ENCODE measurements at places on chromosomes 5 and 9. TPM values are rescaled to one million over a fixed set of nuclear protein-coding genes. Genes with fewer than 3 reads are reported as not detected.

Gene TRIM36
- 2.3 TPM for total RNA-seq

Gene GNAQ
- 11.8 TPM for total RNA-seq

Gene RASEF
- 5.7 TPM for total RNA-seq

Gene GARIN3
- total RNA-seq = not detected

Gene PCDHGB4
- total RNA-seq = 0.79 TPM

Gene APBA1
- total RNA-seq = 0.13 TPM

Gene SPTAN1
- 148 TPM for total RNA-seq

Gene ARID3C
- not detected for total RNA-seq

Gene OBP2B
- not detected for total RNA-seq

Gene SNCB
- total RNA-seq = 0.96 TPM

Gene C9orf153
- total RNA-seq = 0.65 TPM

Gene MRRF
- total RNA-seq = 66.2 TPM

Gene PRUNE2
- total RNA-seq = 0.06 TPM

Gene AQP3
- total RNA-seq = 16.7 TPM

Gene SPATA31D4
- not detected for total RNA-seq

Gene ADCY2
- total RNA-seq = not detected

Gene CYLC2
- not detected for total RNA-seq

Gene SSBP2
- total RNA-seq = 11.0 TPM

Gene GPR150
- total RNA-seq = not detected

Gene CLINT1
- 58.0 TPM for total RNA-seq

Gene FBLL1
- 0.19 TPM for total RNA-seq

Gene POU4F3
- total RNA-seq = 0.10 TPM

Gene DMRTA1
- 0.55 TPM for total RNA-seq

Gene TAS2R1
- total RNA-seq = not detected

Gene ANKH
- 13.4 TPM for total RNA-seq

Gene ZNF300
- 2.0 TPM for total RNA-seq

Gene SH2D3C
- not detected for total RNA-seq

Gene SLC1A1
- 0.79 TPM for total RNA-seq

Gene HIGD2A
- 257 TPM for total RNA-seq

Gene SPOCK1
- 17.0 TPM for total RNA-seq

Data from A549 treated with GW870086 at 1 μM for 4 hours (cell line).